Activated CD8-positive, alpha-beta memory T cell treated with anti-CD3 and anti-CD28 coated beads for 48 hours (primary cell): ENCODE measurements at places on chromosomes 2 and 18.

DNA sequence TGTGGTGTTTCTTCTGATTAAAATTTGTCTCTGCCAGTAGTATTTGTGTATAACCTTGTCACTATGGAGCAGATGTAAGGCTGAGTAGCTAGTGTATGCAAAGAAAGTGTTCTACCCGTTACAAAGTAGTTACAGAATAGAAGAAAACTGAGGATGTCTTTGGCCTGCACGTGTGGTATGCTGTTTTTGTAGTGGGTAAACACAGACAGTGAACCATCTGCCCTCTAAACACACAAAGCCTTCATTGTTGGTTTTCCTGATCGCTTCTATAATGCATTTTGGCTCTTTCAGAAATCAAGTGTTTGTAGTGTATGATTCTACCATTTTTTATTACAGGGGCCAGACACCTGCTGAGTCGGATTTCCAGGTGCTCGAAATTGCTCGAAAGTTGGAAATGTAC is 61.5 kb downstream of the FARP2 start:
- DNase-seq: no peak

DNA sequence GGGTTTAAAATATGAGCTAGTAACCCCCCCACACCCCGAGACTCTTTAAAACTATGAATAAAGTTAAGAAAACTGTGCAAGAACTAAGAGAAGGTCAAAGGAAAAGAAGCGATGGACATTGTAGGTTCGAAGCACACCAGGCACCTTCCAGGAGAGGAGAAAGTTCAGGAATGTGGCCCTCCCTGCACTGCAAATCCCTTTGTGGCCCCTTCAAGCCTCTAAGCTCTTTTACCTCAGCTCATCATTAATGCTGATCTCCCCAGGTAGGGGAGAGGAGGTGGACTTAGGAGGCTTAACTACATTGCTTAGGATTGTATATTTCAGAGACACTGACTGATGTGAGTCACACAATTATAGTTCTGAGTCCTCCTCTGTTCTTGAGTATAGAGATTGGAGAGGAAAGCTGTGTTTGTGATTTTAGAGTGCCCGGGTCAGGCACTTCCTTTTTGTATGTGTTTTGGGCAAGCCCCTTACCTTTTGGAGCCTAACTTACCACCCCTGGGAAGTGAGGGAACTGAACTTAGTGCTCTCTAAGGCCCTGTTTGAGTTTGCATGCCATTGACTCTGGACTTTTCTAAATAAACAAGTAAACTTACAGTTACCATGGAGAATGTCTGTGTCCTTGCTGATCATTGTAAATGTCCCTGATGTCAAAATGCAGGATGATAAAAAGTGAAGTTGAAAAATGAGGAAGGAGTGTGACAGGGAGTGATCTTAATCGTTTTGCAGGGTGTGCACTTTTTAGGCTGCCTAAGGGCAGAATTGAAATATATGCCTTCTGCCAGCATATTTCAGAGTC is 140.8 kb upstream of the ZEB2 start:
- DNase-seq: no peak

DNA sequence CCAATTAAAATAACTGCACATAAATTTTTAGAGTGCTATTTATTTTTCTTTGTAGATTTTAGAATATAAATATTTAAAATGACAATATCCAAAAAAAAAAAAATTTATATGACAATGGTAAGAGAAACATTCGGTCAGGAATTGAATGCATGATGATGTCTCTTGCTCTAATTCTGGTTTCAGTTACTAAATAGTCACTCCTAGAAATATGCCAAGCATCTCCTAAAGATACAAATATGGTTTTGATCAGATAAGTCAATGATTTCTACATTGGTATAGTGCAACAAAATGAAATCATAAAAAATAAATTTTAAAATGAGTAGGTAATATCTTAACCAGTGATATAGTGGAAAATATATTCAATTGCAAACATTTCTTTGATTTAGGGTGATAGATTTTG is 95.9 kb upstream of the ACKR3 start:
- no peak for DNase-seq

DNA sequence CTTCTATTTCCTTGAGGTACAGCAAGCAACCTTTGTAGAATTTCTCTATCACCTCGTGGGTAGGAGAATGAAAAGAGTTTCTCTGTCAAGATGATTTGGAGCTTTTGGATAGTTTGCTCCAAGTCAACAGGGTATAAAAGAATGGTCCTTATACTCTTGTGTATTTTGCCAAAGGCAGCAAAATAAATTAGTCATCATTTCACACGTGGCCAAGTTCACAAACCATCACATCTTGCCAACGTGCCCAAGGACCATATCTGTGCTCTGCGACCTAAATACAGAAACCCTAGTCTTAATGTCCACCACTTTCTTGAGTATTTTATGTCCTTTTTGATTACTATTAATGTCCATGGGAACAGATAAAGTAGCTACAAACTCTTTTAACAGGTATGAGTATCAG is 262.9 kb downstream of the AFF3 start:
- DNase-seq: no peak

DNA sequence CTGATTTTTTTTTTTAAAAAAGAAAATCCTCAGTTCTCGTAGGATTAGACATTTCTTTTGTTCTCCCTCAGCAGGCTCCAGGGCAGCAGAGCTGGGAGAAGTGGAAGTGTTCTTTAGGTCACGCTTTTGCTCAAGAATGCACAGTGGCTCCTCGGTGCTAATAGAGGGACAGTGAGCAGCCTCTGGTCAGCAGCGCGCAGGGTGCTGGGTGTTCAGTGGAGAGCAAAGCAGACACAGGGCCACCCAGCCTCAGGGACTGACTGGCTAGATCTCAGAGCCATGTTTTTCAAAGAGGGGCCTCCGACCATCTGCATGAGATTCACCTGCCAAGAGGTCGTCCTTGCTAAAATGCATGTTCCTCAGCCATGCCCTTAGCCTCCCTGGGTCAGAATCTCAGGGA is 218.8 kb downstream of the HAUS1 start:
- DNase-seq: no peak

- DNase-seq: no peak
These were observed 231.5 kb downstream of the LOXHD1 start for GRCh38 chr18:46425511-46425910.

- DNase-seq: no peak
These were observed 367.1 kb upstream of the PIK3C3 start for GRCh38 chr18:41587976-41588375.

- no peak for DNase-seq
These were observed 9.8 kb upstream of the FZD7 start for GRCh38 chr2:202023904-202024266.

- DNase-seq: no peak
These were observed 585.9 kb downstream of the IRS1 start for GRCh38 chr2:226213717-226214116.

GRCh38 chr2:194696690-194697089 is 960.3 kb upstream of the SLC39A10 start:
- DNase-seq: no peak

DNA sequence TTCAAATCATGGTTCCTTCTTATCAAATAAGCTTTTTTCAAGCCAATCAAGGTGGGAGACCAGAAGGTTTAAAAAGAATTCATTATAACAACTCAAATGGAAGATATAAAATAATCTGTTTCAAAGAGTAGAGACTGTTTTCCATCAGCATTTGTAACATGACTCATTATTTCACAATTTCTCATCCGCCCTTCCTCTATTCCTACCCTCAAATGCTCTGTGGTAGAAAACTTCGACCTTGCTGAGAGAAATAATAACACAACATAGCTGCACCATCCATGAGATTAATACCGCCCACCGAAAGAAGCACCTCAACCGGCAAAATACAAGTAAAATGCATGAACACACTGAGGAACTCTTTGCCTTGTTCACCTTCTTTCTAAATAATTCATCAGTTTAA is 2039.2 kb upstream of the CELF4 start:
- no peak for DNase-seq

DNA sequence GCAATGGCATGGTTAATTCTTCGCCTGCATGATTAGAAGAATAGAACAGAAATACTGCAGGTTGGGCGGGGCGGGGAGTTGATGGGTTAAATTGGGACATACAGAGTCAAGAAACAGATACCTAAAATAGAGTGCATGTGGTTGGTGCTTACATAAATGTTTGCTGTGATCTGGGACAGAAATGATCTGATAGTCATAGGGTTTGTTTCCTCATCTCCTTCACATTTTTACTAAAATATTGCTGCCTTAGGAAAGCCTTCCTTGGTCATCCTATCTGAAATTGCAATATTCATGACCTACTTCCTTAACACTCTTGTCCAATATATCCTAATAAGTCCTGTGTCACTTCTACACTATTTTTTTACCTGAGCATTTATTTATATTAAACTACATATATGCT is 163.9 kb downstream of the TMEFF2 start:
- no peak for DNase-seq

DNA sequence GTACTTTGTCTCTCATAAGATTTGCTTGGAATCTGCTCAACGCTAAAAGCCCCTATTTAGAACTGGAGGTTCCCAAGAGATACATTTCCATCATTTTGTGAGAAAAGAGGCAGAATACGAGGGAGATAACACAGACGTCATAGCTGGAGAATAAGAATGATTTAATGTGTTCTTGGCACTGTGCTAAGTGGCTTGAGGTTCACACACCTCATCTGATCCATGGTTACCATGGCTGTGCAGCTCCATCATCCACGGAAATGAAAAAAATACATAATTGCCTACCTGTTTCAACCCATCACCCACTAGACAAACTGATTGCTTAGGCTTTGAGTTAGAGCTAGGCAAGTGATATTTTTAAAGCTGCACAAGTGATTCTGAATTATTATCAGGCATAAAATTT is 227.6 kb downstream of the SLC8A1 start:
- DNase-seq: no peak

DNA sequence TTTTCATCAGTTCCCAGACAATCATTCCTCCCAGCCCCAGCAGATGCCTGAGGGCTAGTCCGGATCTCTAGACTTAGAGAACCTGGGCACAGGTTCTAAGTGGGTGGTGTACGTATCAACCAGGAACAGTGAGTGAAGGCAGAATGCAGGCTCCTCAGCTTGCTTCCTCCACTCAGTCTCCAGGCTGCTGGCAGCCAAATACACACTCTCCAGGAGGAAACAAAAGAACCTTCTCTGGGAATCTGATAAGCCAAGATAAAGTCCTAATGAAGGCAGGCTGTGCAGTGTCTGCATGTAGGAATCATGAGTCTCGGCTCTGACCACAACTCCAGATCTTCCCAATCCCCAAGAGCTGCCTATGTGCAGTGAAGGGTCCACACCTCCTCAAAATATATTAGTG is 245.7 kb downstream of the SP3 start:
- DNase-seq: no peak

DNA sequence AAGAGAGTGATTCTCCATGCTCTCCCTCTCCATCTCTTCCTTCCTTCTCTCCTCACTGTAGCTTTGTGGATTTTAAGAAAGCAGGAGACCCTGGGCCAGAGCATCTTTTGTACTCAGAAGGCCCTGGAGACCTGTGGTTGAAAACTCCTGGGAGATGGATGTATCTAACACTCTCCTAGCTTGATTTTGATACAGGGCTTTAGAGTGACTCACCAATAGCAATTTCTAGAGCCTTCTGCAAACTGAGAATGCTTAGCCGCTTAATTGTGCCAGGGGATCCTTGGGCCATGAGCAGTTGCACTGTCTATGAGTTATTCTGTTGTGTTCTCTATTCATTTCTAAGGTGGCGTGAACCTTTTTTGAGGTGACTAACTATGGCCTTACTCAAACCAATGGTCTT is 17.7 kb downstream of the HOXD1 start:
- DNase-seq: no peak

GRCh38 chr2:160612266-160612856 is 118.8 kb upstream of the RBMS1 start:
- no peak for DNase-seq

DNA sequence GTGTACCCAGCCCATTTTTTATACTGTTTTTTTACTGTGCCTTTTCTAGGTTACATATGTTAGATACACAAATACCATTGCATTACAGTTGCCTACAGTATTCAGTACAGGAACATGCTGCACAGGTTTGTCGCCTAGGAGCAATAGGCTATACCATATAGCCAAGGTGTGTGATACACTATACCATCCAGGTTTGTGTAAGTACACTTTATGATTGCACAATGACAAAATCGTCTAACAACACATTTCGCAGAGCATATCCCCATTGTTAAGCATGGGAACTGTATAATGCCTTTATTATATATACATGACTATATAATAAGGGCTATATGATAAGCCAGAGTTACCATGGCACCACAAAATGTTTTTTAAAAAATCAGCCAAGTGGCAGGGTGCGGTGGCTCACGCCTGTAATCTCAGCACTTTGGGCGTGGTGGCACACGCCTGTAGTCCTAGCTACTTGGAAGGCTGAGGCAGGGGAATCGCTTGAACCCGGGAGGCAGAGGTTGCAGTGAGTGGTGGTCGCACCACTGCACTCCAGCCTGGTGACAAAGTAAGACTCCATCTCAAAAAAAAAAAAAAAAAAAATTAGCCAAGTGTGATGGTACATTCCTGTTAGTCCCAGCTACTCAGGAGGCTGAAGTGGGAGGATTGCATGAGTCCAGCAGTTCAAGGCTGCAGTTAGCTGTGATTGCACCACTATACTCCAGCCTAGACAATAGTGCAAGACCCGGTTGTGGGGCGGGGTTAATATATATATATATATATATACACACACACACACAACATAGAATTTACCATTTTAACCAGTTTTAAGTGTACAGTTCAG is 2.8 kb upstream of the CENPA start:
- no peak for DNase-seq

DNA sequence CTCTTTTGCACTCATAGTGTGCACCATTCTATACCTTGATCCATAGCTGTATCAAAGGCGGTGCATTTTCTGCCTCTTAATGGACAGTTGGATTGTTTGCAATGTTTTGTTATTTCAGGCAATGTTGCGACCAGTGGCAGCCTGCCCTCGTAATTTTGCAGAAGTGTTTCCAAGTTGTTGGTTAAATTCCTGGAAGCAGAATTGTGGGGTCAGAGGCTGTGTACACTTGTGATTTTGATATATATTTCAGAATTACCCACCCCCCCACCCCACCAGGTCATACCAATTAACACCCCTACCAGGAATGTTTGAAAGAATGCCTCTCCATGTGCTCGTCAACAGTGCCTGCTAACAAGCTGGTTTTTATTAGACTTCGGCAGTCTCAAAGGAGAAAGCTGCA is 32.4 kb upstream of the IL1R1 start:
- DNase-seq: no peak

GRCh38 chr2:19543663-19544383 is 185.4 kb upstream of the OSR1 start:
- no peak for DNase-seq

DNA sequence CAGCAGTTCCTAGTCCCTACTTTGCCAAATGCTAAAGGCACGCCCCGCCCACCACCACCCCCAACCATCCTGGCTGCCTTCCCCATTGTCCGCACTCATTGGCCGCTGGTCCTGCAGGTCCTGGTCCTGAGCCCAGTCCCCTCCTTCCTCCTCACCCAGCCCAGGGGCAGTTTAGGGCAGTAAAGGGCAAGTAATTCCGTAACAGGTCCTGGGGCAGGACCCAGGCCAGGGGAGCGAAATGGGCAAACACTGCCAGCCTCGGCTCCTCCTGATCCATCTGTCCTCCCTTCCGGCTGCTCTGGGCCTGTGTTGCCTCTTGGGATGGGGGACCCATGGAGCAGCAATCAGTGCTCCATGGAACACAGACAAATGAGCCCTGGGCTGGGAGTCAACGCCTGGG is 6.1 kb downstream of the ADCY3 start:
- no peak for DNase-seq
